Stimulated activated CD4-positive, alpha-beta T cell treated with anti-CD3 and anti-CD28 coated beads, TNF-alpha, amount 100 ng/mL, for 24 hours (primary cell): ENCODE measurements at places on chromosomes 4 and X.

DNA sequence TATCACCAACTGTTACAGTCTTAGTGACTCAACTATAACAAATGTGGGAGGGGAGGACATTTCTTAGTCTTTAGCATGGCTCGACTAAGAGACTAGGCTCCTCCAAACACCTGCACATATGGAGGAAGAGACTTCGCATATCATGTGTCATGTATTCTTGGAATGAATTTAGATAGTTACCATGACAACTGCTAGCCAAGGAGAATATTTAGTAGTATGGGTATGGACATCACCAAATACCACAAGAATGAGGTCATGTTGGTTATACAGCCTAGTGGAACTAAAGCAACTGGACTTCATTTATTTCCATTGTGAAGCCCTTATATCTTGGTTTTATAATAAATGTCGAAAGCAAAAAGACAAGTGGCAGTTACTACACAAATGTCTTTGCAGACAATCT, 512.3 kb downstream of the CFAP47 start:
- no peak for DNase-seq

DNA sequence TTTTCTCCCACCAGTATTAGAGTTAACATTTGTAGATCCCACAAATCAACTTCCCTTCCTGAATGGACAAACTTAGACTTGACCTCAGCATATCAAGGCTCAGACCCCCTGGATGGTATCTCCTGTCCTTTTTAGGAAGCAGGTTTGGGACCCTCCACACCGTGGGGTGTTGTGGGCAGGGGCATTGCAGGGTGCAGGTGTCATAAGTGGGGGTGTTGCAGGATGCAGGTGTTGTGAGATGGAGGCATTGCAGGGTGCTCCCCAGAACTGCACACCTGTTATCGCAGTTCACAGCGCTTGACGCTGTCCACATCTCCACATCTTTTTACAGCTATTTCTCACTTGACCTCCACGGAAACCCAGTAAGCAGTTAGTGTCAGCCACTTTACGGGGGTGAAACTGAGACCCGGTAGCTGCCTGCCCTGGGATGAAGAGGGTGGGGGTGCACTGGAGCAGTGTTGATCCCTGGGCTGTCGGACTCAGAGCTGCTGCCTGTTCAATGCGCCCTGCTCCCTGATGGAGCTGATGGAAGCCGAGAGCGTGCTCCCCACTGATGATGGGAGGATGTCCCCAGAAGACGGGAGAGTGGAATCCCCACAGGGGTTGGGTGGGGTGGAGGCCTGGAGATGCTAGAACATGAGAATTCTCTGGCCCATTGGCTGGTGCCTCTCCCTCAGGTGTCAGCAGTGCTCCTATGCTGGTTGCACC, 25.3 kb downstream of the SH3TC1 start:
- no peak for DNase-seq

DNA sequence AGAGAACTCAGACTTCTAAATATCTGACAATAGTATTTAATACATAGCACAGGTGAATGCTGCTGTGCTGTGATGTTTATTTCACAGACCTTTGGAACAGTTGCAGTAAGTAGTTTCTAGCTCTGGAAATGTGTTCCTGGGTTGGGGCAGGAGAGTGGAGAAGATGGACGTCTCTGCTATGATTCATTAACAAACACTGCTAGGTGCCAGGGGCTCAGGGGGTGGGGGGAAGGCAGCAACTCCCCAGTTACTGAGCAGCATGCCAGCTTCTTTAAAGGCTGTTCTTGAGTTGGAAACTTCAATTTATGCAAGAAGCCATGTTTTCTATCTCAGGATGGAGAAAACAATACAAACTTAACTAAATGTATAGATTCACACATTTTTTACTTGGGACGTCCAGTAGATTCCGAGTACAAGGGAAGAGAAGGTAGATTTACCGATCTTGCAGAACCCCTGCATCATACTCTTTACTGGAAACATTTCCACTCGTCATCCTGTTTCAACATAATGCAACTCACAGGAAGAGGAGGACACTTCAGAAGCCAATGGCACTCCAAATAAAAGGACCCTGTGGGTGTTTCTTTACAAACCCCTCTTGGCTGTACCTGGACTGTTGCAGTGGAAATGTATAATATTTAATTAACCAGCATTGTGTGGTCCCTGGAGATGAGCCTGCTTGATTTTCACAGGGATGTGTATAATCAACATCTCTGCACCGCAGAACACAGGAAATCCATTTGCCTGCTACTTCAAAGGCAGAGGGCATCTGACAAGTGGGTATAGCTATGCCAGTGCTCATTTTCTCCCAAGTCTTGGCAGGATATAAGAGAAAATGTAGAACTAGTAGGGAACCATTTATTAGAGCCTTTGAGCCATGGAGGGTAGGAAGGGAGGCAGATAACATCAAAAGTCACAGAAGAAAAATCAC, 171.4 kb downstream of the SH3KBP1 start:
- no peak for DNase-seq

GRCh38 chrX:120690344-120690743, 60.5 kb upstream of the C1GALT1C1 start:
- no peak for DNase-seq
